ENCODE measurements at places on chromosomes 2 and 18.
A peak's percentile ranks its signal among the peaks of the same experiment; 100 is the strongest.

- DNase-seq, result peak; percentile 41
Observed at GRCh38 chr2:64213532-64214275, 69.5 kb upstream of the PELI1 start.

- no peak for DNase-seq
Observed at GRCh38 chr2:65313126-65313953, 85.7 kb downstream of the ACTR2 start.

GRCh38 chr2:24024018-24024417 is 14.1 kb downstream of the MFSD2B start:
- no peak for DNase-seq

GRCh38 chr2:212998626-212999359 is 152.6 kb downstream of the IKZF2 start:
- no peak for DNase-seq

GRCh38 chr2:108805032-108805431 is 18.5 kb downstream of the CCDC138 start:
- DNase-seq, result no peak

DNA sequence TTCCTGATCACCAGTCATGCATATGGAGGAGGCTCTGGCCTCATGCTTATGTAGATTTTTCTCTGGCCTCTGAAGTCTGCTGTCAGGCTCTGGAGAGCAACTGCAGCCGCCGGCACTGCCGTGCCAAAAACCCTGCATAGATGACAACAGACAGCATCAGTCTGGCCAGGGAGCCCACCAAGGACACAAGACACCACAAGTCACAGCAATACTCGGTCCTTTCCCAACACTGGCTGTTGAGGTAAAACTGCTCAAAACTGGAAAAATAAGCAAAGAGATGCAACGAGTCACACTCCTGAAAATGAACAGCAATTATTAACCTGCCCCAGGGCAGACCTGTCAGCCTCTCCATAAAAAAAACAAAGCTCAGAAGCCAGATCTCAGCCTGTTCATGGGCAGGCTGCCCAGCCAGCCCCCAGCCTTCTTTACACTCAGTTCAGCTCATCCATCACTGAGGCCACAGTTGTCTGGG is 186.0 kb upstream of the RAB6C start:
- DNase-seq, result no peak

DNA sequence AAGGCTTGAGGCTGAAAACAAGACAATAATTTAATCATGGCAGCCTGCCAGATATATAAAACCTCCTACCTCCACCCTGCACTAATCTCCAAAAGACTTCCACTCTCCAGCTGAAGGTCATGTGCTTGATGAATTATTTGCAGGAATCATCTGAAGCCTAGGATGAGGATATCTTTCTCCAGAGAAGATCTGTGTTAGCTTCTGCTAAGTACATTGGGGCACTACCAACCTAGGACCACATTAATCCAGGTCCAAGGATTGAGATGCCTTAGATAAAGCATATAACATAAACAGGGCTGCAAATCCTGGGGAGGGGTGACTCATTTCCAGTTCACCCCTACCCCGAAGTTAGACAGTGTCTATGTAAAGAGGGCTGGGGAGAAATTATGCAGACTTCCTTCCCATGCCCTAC is 80.5 kb upstream of the FRZB start:
- no peak for DNase-seq

GRCh38 chr18:70074116-70074515 is 126.4 kb upstream of the CD226 start:
- no peak for DNase-seq

GRCh38 chr2:43676322-43677050 is at the start of gene C1GALT1C1L:
C1GALT1C1L (minus strand) TSS chr2:43676429; CDS start chr2:43676322, 107 bp downstream.
- DNase-seq, result peak; percentile 34

DNA sequence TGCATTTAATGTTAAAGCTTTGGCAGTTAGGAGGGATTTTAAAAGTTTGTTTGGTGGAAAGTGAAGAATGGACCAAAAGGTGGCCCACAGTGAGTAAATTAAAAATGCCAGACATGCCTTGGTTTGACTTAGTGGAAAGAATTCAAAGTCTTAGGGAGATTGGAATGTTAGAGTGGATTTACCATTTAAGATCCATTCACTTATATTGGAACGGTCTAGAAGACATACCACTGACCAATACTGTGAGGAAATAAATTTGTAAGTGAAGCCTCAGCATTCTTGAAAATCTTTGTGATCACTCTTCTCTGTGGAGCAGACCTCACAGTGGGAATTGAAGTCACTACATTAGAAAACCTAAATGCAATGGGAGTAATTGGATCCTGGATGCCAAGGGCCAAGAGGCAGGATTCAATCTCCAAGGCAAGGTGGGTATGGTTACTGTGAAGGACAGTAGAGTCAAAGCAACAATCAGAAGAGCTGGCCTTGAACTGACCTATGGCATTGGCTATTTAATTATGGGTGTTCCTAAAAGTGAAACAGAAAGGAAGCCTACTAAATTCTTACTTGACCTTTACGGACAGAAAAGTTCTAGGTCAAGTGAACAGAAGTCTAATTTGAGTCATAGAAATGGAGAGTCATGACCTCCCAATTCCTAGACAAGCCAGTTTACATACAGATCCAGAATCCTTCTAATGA is 40.2 kb upstream of the VRK2 start:
- no peak for DNase-seq

DNA sequence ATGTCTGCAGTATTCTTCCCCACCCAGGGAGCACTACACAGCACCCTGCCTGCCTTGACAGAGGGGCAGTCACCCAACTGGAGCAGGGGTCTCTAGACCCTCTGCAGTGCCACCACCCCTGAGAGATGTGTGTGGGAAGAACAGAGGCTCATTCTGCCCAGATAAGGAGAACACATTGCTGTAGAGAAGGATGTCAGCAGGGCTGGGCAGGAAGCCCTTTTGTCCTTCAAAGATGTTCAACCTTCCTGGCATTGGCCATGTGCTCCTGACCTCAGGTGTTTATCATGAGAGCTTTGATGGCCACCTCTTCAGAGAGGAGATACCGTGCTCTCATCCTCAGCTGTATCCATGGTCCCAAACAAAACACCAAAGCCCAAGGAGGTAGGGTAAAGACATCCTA is 4.6 kb upstream of the TEX51 start:
- DNase-seq, result no peak

GRCh38 chr2:151056870-151057269 is 204.8 kb downstream of the RBM43 start:
- DNase-seq, result no peak

GRCh38 chr2:7292154-7292691 is 375.0 kb downstream of the RNF144A start:
- no peak for DNase-seq

- DNase-seq, result peak; percentile 14
Observed at GRCh38 chr18:71398531-71398930, 1109.7 kb downstream of the SOCS6 start.
